ENCODE measurements at places on chromosomes 5 and 9.
A peak's percentile ranks its signal among the peaks of the same experiment; 100 is the strongest.

GRCh38 chr5:98065261-98065909 is 708.1 kb upstream of the RGMB start:
- DNase-seq: peak; percentile 80

DNA sequence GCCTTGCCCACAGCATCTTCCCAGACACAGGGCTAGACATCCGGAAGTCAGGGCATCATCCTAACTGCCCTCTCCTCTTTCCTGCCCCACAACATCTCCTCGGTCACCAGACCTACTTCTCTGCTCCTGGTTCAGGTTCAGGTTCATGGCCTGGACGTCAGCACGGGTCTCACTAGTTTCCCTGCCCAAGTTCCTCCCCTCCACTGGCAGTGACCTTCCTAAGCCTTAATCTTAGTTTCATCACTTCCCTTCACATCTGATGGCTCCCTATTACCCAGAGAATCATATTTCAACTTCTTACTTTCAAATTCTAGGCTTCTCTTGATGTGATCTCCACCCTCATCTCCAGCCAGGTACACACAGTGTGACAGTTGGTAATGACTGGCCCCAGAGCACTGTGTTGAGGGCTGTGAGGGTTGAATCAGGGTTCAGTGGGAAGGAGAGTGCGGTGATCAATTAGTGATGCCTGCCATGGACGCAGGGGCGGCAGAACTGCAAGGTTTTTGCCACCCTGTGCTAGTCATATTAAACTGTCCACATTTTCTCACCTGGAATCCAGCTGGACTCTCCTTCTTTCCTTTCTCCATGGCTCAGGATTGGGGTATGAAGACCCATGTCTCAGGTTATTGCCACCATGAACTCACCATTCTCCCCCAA is 34.3 kb upstream of the CRB2 start:
- DNase-seq: no peak

DNA sequence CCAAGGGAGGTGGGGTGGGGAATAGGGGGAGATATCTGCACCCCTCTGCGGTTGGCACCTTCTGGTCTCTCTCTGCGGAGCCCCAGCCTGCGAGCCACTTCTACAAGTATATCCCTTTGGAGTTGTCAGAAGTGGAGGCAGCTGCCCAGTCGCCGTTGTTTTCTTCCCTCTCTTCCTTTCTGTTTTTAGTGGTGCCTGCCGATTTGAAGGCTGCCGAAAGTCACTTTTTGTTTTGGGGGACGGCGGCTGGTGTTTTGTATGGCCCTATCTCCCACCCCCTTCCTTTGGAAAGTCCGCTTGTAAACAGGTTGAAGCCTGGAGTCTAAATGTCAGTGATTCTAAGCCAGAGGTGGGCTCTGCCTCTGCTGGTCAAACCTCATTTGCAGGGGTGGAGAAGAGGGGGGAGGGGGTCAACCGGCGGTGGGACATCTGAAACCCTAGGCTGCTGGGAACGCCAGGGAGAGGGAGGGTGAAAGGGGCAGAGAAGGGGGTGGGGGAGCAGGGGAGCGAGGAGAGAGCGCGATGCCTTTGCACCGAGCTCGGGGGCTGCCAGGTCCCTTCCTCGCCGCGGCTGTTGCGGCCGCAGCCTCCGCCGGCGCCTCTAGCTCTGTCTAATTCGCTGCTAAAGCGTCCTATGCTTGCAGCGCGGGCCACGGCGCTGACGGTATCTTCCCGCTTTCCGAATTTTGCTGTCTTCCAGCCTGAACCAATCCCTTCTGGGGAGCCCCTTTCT is at the start of gene FGF10:
TSS of gene FGF10 (minus strand) at position 331 of the 733 bp plus-strand sequence. CDS start 738 bp downstream, outside the sequence.
- DNase-seq: no peak

DNA sequence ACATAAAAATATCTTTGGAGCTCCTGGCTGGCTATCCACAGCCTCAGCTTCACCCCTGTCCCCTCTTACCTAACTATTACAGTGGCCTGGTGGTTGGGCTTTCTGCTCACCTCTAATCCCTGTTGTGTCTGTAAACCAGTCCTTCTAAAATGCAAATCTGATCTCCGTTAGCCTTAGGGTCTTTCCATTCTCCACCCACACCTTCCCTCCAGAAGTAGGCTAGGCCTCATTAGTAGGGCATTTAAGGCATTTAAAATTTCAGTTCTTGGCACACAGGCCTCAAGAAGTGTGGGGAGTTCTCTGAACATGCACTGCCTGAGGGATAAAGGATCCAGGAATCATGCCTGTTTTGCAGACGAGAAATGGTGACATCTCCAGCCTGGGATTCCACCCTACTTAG is 26.4 kb upstream of the STC2 start:
- no peak for DNase-seq

GRCh38 chr5:14587150-14587549 is 5.6 kb downstream of the OTULINL start:
- no peak for DNase-seq

- DNase-seq: no peak
Observed at GRCh38 chr5:89994266-89994665, 415.3 kb downstream of the CETN3 start.

DNA sequence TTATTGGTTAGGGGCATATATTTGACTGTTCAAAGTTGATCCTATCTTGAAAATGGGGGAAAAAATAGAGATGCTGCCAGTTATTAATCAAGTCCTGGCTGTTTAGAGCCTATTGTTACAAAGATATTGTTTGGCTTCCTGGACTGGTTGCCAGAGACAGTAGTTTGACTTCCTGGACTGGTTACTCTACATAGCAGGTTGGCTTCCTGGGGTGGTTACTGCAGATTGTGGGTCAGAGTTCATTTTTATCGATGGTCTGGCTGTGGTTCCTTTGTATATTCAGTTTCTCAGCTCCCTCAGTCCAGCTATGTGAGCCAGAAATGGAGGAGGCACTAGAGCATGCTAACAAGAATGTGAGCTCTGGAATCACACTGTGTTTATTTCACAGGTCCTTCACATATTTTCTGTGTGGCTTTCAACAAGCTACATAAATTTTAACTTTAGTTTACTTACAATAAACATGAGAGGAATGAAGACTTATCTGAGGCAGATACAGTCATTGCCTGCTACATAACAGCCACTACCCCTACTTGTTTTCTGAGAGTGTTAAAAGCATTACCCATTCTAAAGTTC is 137.6 kb downstream of the TRPM3 start:
- no peak for DNase-seq

- DNase-seq: no peak
Observed at GRCh38 chr9:100394816-100395215, 32.1 kb upstream of the MSANTD3 start.

GRCh38 chr5:60207040-60207439 is 313.5 kb upstream of the PDE4D start:
- no peak for DNase-seq

GRCh38 chr9:96777426-96777864 is 442 bp downstream of the ZNF510 start:
- DNase-seq: peak; percentile 37

GRCh38 chr9:3541206-3541605 is 15.4 kb upstream of the RFX3 start:
- DNase-seq: no peak

- DNase-seq: no peak
Observed at GRCh38 chr5:166768536-166768935, 1522.9 kb upstream of the WWC1 start.

GRCh38 chr5:7039074-7039473 is 325.8 kb downstream of the TENT4A start:
- no peak for DNase-seq

GRCh38 chr9:72280913-72281500 is 84.0 kb downstream of the ZFAND5 start:
- peak; percentile 72 for DNase-seq

GRCh38 chr5:75885849-75886596 is 168.8 kb upstream of the POC5 start:
- DNase-seq: peak; percentile 16

DNA sequence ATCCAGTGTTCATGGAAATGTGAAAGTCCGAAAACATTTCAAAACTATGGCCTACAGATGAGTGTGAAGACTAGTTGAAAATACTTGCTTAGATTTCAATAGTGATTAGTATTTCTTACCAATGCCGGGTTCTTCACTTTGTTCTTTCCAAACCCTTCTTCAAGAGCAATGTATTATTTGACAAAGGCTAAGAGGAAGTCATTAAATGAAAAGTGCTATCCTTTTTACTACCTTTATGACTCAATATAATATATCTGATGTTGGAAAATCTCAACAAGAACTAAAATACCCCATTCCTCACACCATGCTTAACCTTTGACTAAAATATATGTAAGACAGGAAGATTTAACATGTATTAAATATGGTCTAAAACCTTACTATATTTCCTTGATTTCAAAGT is 6.7 kb upstream of the MIER3 start:
- no peak for DNase-seq

DNA sequence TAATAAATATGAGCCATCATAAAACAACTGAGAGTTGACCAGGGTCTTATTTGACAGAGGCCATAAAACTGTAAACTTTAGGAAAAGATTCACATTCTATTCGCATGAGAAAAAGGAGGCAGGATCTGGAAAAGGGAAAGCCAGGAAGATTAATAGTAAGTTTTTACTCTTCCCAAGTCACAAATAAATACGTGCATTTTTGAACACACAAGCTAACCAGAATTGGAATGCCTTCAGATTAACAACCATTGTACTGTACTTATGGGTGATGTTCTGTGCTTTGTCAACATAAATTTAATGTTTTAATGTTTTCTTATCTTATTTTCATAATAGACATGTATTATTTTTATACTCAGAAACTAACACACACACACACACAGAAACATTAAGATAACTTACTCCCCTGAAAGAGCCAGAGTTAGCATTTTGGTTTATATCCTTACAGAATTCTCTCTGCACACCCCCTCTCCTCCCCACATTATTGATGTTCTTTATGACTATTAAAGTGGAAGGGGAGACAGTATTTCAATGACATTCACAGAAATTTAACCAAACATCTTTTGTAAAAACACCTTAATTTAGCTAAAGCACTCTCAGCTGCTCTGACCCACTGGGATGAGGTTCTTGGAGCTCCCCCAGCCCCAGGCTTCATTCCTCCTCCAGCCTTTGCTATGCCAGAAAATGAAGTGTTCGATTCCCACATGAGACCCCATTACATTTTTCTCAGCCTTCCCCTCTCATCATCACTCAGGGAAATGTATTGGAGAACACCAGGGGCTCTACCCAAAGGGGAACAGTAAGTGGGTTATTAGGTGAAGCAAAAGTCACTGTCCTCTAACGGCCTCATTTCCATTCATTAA is 155.5 kb downstream of the ESM1 start:
- no peak for DNase-seq

DNA sequence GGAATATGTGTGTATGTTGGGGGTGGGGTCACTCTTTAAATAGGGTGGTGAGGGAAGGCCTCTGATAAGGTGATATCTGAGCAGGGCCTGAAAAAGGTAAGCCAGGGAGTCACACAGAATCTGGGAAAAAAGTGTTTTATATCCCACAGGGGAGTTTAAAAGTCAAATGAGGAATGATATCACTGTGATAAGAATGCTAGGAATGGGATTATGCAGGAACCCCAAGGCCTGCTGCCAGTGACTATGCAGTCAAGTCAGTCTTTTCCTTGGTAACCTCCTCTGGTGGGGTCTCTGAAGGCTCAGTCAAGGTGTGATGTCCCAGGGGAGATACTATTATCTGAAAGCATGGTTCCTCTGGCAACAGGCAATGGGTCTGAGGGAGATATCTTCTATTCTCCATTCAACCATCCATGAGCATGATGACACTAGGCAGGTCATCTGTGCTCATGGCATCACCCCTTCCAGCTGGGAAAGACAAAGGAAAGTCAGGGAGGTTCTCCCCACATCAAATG is 53.5 kb downstream of the GRIA1 start:
- DNase-seq: no peak

GRCh38 chr5:125470280-125470902 is 724.0 kb upstream of the ZNF608 start:
- no peak for DNase-seq

DNA sequence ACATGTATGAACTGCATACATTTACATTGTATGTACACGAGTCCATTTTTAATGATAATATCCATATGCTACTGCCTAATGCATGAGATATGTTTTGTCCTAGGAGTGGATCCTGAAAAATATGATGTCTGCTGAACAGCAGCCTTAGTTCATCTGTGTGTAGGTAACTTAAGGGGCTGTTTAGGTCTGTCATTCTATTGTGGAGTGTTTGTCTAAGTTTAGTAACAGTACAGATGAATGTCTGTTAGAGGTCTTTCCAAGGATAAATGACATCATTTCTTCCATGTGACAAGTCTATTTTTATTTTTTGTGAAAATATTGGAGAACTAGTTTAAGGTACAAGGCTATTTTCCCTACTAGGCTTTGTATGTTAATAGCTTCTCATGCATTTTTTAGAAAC is 22.6 kb upstream of the CCDC112 start:
- DNase-seq: no peak

DNA sequence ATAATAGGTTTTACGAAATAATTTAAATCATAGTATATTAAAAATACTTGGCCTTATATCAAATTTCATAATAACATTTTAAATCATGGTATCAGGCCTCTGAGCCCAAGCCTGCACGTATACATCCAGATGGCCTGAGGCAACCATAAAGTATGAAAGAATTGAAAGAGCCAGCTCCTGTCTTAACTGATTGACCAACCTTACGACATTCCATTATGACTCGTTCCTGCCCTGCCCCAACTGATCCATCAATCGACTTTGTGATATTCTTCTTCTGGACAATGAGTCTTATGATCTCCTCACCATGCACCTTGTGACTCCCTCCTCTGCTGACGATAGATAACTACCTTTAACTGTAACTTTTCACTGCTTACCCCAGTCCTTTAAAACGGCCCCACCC is 545.0 kb downstream of the MTRR start:
- DNase-seq: no peak

- no peak for DNase-seq
Observed at GRCh38 chr5:93675460-93676450, 65.6 kb downstream of the POU5F2 start.

- no peak for DNase-seq
Observed at GRCh38 chr5:143435210-143435657, 31.7 kb upstream of the NR3C1 start.

DNA sequence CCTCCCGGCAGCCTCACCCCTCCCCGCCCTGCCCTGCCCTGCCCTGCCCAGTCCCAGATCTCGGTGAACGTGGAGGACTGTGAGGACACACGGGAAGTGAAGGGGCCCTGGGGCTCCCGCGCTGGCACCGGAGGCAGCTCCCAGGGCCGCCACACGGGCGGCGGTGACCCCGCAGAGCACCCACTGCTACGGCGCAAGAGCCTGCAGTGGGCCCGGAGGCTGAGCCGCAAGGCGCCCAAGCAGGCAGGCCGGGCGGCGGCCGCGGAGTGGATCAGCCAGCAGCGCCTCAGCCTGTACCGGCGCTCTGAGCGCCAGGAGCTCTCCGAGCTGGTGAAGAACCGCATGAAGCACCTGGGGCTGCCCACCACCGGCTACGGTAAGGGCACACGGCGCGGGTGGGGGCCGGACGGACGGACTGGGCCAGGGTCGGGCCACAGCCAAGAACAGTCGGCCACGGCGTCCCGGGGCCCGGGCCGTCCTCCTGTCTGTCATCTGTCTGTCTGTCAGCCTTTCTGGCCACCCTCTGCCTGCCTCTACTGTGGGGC is 84.2 kb downstream of the KCNT1 start:
- no peak for DNase-seq

- no peak for DNase-seq
Observed at GRCh38 chr9:28563291-28563934, 990.1 kb upstream of the C9orf72 start.

Measured in RKO (cell line).